ENCODE measurements at places on chromosomes 7 and 10.

- DNase-seq = no peak
Observed at GRCh38 chr7:6307762-6308161, 35.3 kb upstream of the CYTH3 start.

GRCh38 chr7:27159266-27160144 is 3.0 kb upstream of the HOXA7 start:
- no peak for DNase-seq

GRCh38 chr10:74084955-74085354 is 65.7 kb downstream of the AP3M1 start:
- DNase-seq = no peak

DNA sequence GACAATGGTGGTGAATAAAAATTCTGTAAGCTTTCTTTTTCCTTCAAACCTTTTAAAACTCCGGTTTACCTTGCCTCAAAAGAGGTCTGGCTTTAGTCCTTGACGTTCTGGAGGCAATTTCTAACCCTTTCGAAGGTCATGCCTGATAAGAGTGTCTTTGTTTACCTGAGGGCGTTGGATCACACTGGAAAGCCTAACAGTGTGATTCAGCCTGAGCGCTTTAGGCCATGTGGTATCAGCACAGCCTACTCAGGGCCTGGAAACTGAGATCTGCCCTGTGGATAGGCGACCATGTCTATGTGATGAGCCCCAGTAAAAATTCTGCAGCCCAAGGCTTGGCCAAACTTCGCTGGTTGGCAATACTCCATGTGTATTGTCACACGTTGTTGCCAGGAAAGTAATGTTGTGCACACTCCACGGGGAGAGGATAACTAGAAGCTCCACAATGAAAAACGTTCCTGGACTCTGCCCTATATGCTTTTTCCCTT is 10.7 kb downstream of the CCDC6 start:
- no peak for DNase-seq

GRCh38 chr10:3213758-3214515 is 41.4 kb upstream of the PITRM1 start:
- DNase-seq = no peak

GRCh38 chr7:3194501-3195141 is 106.4 kb upstream of the SDK1 start:
- DNase-seq = no peak

- DNase-seq = no peak
Observed at GRCh38 chr10:48287417-48288391, 13.2 kb upstream of the FRMPD2 start.

- DNase-seq = no peak
Observed at GRCh38 chr10:130968964-130969363, 342.6 kb downstream of the TCERG1L start.

DNA sequence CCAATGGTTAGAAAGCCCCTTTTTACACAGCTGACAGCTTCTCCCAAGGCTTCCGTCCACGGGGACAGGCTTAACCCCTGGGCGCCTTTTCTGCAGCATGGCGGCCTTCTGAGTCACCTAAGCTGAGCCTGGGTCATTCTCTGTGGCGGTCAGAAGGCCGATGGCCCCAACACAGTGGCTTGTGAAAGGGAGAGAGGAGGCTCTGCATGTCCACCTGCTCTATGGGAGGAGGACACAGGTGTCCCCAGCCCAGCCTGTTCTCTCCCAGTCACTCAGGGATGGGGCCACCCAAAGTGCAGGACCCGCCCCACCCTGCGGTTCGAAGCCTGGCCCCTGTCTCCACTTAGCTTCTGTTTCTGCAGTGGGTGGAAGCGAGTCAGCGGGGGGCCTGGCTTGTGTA is 20.4 kb upstream of the TTYH3 start:
- no peak for DNase-seq

GRCh38 chr10:33295851-33296250 is 38.6 kb downstream of the NRP1 start:
- DNase-seq = no peak

GRCh38 chr10:87523731-87524130 is 19.0 kb downstream of the MINPP1 start:
- DNase-seq = no peak

- no peak for DNase-seq
Observed at GRCh38 chr10:126459032-126459831, 71.0 kb upstream of the ADAM12 start.

DNA sequence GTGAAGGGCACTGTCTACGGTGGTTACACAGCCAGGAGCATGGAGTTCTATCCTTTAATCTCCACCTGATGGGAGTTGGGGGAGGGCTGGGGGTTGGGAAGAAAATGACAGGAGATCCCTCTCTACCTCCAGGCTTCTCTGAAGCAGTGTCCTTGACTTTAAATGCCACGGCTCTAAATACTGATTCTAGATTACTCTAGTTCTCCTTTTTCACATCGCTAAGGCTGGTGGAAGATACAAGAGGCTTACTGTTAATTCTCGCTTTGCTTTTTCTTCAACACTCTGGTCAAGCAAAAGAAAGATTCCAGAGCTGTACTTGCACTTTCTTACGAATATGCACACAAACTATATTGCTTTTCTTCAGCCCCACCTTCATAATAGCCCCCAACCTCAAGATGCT is 30.5 kb downstream of the ARL3 start:
- no peak for DNase-seq

- DNase-seq = no peak
Observed at GRCh38 chr10:98619446-98619845, 172.7 kb upstream of the HPS1 start.

- no peak for DNase-seq
Observed at GRCh38 chr10:121243609-121244241, 354.5 kb downstream of the FGFR2 start.

- no peak for DNase-seq
Observed at GRCh38 chr7:20959281-20959680, 172.6 kb upstream of the SP8 start.

DNA sequence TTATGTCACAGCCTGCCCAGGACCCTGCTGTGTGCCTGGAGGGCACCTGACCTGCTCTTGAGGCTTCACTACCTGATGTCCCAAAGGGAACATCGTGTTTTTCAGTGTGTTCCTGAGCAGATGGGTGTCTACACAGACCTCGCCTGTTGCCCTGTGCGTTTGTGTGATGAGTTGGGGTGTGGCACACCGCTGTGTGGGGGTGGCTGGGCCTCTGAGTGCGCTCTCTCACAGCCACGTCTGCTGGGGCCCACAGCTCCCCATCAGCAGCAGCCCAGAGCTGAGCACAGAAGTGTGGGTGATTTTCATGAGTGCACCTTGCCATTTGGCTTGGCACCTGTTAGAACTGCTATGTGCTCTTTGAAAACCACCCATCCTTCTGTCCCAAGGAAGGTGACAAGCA is 121.5 kb downstream of the NKX6-2 start:
- no peak for DNase-seq

- no peak for DNase-seq
Observed at GRCh38 chr7:134533288-134533771, 6.0 kb downstream of the AKR1B10 start.

Data from stimulated activated CD8-positive, alpha-beta memory T cell treated with anti-CD3 and anti-CD28 coated beads, Interleukin-4, amount 100 ng/mL, for 24 hours (primary cell).